OCI-M1 (cell line): ENCODE measurements at places on chromosomes 7 and 10.

GRCh38 chr10:5519054-5519453, 5.7 kb upstream of the CALML3 start:
- DNase-seq, result peak; percentile 12

DNA sequence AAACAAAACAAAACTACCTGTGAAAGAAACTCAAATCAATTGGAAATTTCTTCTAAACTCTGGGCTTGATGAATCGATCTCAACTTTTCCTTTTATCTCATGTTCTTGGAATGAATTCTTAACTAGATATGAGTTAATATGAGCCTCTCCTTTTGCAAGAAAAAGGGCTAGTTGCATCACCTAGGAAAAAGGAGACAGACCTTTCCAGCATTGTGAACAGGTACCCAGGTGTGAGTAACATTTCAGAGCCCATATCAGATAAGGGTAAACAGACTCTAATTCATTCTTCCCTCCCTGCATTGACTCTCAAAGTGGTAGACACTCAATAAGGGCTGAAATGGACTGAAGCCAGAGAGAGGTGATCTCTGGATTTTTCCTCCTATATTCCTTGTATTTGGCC, 103.8 kb upstream of the AGR3 start:
- no peak for DNase-seq

GRCh38 chr10:24723386-24723787, 300 bp downstream of the ARHGAP21 start:
- DNase-seq, result peak; percentile 63

DNA sequence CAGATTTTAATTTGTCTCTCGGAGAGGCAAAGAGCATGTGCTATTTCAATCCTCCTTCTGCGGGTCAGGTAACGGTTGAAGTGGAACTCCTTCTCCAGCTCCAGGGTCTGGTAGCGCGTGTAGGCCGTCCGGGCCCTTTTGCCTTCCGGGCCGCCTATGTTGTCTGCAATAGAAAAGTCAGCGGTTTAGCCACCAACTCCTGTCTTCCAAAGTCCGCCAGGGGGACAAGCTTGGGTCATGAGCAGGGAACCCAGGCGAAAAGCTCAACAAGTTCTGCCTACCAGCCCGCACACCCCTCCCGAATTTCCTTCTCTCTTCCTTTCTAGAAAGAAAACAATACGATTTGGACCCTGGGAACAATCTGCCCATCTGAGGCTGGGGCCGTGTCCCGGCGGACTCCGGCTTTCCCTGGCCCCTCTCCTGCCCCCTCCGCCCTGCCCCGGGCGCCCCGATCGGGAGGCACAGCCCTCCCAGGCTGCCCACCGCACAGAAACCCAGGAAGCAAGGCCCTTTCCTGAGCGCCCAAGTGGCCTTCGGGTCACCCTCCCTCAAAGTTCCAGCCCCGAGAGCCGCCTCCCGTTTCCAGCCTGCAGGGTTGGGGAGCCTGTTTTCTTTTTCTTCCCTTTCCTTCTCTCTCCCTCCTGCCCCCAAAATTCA, 1.4 kb downstream of the HOXA5 start:
- no peak for DNase-seq

DNA sequence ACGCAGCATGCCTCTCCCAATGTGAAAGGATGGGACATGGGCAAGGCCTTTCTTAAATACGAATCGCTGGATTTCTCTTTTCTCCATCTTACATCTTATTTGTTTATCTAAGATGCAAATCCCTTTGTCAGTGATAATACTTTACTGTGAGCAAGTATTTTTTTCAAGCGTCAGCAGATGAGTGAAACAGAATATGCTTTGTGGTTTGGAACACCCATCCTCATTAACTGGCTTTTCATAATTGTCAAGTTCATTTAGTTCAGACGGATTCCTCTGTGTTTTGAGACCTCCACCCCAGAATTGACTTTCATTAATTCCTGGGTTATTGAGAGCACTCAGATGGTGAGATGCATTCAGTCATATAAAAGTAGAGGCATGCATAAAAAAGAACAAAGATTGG, 149.8 kb downstream of the NSUN6 start:
- no peak for DNase-seq

- no peak for DNase-seq
Measured at GRCh38 chr7:92669616-92670165, 79.5 kb upstream of the FAM133B start.

- DNase-seq, result no peak
Measured at GRCh38 chr7:69693042-69693441, 94.8 kb downstream of the AUTS2 start.

GRCh38 chr10:117960345-117960935, 86.3 kb downstream of the RAB11FIP2 start:
- DNase-seq, result no peak

DNA sequence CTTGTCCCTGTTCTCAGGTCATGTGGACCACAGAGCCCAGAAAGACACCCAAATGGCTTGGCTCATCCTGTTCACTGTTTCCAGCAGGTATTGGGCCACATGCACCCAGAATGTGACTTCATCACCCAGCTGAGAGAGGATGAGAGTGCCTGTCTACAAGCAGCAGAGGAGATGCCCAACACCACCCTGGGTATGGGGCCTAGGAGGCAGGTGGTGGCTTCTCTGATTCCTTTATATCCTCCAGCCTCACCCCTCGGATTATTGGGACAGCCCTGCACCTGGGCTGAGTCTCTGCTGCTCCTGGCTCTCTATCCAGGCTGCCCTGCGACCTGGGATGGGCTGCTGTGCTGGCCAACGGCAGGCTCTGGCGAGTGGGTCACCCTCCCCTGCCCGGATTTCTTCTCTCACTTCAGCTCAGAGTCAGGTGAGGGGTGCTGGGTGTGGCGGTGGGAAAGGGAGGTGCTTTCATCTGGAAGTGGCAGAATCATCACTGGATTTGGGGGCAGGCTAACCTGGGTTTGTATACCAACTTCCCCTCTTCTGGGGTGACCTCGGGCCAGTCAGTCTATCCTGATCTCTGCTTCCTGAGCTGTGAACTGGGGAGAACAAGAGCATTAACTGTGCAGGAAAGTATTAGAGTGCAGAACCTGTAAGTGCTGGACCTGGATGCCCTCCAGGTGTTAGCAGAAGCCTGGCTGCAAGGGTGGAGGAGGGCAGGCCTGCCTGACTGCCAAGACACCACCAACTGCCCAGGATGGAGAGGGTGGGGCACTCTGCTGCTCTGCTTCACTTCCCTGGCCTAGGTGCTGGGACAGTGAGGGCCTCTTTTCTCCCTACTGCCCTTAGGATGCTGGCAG, 5.2 kb downstream of the GHRHR start:
- DNase-seq, result no peak

DNA sequence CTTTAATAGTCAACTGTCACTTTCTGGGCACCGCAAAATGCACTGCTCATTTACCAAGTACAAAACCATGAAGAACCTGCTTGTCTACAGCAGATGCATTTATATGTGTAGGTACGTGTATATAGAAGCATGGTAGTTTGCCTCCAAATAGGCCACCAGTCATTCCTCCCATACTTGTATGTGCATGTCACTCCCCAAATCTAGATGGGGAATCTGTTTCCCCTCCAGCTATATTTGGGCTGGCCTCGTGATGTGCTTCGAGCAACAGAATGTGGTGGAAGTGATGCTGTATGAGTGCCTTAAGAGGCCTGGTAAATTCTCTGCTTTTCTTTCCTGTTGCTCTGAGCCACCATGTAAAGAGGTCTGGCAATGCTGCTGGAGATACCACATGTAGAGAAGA, 47.1 kb downstream of the PSMC2 start:
- no peak for DNase-seq

DNA sequence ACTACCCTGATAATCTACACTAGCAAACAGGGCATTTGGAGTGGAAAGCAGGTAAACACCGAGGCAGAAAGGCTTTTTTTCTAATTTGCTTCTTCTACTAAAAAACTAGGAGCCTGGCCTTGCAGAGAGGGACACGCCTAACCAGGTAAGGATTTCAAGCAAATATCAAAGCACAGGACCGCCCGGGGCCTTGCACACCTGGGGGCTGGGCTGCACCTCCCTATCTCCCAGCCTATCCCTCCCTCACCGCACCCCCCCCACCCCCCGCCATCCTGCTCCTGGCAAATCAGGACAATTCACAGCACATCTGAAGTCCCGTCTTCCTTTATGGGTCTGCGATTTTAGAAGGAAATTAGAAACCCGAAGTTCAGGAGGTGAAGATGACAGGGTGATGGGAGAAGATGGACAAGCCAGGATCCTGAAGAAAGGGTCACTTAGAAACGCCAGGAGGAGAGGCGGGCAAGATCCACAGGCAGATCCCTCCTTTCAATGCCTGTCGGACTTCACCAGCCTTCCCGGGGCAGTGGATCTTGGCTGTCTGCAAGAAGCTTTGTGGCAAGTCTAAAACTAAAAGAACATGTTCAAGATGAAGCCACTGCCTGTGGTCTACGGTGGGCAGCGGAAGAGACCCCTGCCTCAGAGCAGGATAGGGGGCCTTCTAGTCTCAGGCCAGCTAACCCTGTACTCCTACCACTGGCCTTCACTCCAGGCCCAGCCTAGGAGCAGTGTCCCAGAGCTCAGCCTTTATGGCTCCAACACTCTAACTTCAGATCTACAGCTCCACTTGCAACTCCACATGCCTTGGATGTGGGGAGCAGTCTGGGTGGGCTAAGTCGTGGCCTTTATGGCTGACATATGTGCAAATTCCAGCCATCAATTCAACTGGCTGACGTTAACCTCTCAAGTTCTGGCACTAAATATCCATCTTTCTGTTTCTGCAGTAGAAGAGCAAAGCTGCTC, 43.9 kb downstream of the TNS3 start:
- DNase-seq, result no peak
